Right cardiac atrium (tissue), 5 donors: ENCODE measurements at places on chromosomes 3 and 15.

- no peak for DNase-seq
Observed at GRCh38 chr15:39756806-39757522, 25.7 kb downstream of the FSIP1 start.

- DNase-seq: no peak
Observed at GRCh38 chr3:16670191-16670590, 65.0 kb upstream of the DAZL start.

- DNase-seq: peak; percentile 90
Observed at GRCh38 chr3:4466741-4467521, at the start of gene SUMF1. Gene SUMF1, minus strand, starts transcription at chr3:4467269. Its CDS starts 24 bp downstream, at chr3:4467245.

DNA sequence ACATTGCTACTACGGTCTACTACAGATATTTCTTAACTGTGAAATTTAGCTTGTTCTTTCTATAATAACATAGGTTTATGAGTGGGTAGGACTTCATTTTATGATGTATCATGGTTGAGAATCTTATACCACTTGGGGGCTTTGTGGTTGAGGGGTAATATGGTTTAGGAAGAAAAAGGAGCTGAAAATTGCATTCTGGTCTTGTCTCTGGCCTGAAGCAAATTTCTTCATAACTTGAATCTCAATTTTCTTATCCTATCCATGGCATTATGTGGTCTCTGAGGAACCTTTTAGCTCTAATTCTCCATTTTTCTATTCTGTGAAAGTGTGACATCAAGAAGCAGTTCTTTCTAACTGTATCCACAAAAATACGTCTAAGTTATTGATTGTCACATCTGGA, 341.0 kb downstream of the SOX2 start:
- DNase-seq: no peak

DNA sequence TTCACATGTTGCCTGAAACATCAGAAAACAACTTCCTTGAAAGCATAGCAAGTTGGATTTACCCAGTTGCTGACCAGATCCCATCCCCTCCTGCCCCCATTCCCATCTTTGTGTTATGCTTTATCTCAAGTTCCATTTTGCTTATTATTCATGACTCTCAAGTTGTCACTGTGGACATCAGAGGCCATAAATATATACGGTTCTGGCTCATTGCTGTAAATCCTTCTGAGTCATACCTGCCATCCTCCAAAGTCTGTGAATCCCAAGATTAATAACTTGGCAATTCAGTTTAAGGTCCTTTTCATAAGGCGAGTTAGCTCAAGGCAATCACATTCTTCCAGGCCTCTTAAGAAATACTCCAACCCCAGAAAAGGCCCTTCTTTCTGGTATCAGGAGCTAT, 126.2 kb upstream of the C2CD4B start:
- no peak for DNase-seq

- no peak for DNase-seq
Observed at GRCh38 chr3:113205481-113205880, 5.9 kb upstream of the BOC start.

- DNase-seq: no peak
Observed at GRCh38 chr3:21754839-21755238, 3.8 kb upstream of the ZNF385D start.

DNA sequence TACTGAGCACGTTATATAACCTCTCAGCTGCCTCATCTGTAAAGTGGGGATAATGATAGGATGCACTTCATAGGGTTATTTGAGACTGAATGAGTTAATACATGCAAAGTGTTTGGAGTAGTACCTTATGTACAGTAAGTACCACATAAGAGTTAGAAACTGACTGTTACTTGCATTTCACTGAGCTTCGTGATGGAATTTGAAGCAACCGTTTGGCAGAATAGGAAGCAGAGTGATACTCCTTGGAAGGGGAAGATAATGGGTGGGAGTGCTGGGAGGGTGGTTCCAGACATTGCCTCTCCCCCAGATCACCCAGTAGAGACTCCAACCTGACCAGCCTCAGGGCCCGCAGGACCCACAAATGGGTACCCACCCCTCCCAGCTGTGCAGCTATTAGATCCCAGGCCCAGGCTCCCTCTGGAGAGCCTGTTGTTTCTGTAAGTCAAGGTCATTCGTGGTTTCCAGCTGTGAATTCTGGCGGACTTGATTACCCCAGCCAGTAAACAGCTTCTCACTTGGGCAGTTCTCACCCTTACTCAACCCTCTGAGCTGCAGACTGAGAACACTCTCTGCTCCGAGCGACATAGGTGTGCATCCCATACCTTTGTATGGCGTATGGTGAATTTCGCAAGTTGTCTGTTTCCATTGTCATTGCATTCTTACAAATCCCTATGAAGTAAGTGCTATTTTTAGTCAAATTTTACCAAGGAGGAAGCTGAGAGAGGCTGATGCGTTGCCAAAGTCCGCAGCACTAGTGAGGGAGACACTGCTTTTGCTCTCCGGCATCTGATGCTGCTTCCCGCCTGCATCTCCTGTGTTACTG, 11.1 kb downstream of the ALPK3 start:
- DNase-seq: peak; percentile 65

GRCh38 chr3:149528340-149528650, 53.8 kb downstream of the TM4SF4 start:
- no peak for DNase-seq

GRCh38 chr15:22262613-22263020, 182.3 kb downstream of the OR4M2 start:
- peak; percentile 46 for DNase-seq

- no peak for DNase-seq
Observed at GRCh38 chr3:107963581-107963980, 127.2 kb downstream of the CD47 start.

GRCh38 chr15:41996921-41997592, 23.8 kb downstream of the PLA2G4E start:
- no peak for DNase-seq

GRCh38 chr15:92074646-92075045, 221.1 kb downstream of the SLCO3A1 start:
- peak; percentile 63 for DNase-seq

GRCh38 chr3:123267821-123268220, 66.1 kb downstream of the SEC22A start:
- DNase-seq: no peak

- DNase-seq: no peak
Observed at GRCh38 chr3:134937256-134938028, 142.4 kb downstream of the EPHB1 start.

GRCh38 chr15:69225355-69226022, 65.1 kb downstream of the GLCE start:
- no peak for DNase-seq

DNA sequence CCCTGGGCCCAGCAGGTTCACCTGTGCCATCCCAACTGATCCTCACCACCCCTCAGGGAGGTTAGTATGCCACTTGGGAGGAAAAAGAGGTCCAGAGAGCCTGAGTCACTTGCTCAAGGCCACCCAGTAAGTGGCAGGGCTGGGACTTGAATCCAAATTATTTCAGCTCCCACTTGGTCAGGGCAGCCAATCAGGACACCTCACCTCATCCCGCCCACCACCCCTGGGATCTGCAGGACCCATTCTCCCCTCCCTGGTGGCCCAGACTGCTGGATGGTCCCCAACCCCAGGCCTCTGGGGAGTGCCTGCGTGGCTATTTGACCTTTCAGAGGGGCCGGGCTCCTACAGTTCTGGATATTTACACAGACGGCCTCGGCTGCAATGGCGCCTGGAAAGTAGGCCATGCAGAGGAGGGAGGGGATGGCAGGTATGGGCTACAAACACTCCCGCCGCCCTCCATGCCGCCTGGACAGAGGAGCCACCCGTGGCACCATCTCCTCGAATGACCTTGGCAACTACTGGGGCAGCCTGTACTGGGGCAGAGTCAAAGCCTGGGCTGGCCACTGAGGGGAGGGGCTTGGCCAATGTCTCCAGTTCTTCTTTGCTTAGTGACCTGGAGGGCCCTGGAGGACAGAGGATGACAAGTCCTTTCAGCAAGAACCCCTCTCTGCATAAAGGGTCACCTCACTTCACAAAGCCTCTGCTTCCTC, 153.6 kb upstream of the LINGO1 start:
- DNase-seq: no peak

DNA sequence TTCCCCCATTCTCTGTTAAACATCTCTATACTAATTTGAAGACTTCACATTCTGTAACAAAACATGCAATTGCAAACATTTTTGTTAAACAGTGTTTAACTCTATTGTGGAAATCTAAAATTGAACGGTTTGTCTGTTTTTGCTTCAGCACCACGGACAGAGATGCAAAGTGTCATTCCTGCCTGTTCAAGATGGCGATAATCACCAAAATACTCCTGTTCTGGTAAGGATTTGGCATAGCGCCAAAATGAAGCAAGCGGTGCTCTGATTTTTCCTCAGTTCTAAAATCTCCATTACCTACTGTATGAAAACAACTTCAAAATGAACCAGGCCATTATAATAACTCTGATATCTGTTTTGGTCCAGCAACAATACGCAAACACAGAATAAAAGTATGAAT, 129.7 kb upstream of the TUSC7 start:
- DNase-seq: no peak

- DNase-seq: peak; percentile 37
Observed at GRCh38 chr3:194688200-194688740, 2.6 kb downstream of the FAM43A start.

DNA sequence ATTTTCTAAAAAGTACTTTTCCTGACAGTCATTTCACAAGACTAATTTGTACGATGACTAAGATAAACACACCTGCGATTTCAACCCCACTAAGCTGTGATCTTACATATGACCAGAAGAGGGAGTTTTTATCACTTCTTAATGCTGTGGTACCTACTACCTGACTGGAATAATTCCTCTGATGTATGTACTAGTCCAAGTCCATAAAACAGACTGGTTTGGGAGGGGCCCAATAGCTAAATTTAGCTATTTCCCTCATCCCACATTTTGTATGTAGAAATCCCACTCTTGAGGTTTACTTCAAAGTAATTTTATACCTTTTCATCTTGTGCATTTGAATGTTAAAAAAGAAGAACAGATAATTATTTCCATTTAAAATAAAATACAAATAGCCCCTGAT, 49.7 kb upstream of the SCAANT1 start:
- no peak for DNase-seq

- no peak for DNase-seq
Observed at GRCh38 chr15:77622934-77623754, 9.6 kb downstream of the LINGO1 start.

GRCh38 chr15:27124287-27124871, 153.4 kb downstream of the GABRG3 start:
- no peak for DNase-seq

DNA sequence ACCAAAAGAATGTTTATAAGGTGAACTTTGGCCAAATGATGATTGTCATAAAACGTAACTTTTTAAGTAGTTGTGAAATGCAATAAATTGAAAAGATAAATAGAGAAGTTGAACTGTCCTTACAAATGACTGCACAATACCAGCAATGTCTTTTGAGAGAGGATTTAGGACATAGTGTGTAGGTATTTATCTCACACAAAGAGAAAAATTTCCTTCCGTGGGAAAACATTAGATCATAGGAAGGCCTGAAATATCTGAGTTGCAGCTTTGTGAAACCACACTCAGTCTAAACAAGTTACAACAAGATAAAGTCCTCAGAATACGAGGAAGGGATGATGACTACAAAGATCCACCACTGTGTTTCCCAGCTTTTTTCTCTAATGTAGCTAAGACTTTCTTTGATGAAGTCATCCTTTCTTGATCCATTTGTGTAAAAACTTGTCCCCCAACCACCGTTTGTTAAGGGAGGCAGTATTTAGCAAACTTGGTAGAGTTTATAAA, 16.0 kb downstream of the ROBO2 start:
- no peak for DNase-seq

- DNase-seq: peak; percentile 57
Observed at GRCh38 chr15:90552162-90552928, 22.6 kb downstream of the CRTC3 start.

GRCh38 chr15:41603941-41604911, 45.2 kb downstream of the TYRO3 start:
- DNase-seq: peak; percentile 68

DNA sequence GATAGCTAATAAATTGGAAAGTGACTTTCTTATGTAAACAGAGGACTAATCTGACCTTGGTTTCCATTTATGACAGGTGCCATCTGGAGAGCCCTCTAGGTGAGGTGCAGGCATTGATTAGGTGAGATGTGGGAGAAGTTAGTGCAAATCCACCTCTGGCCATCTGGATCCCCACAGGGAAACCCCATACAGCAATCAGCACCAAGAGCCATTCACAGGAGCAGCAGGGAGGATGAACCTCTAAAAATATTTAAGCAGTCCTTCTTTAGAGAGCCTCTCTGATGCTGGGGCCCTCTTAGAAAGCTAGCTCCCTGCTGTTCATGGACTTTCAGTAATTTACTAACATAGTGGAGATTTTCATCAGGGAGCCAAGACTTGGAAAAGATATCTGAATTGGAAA, 69.3 kb downstream of the CLSTN2 start:
- no peak for DNase-seq

DNA sequence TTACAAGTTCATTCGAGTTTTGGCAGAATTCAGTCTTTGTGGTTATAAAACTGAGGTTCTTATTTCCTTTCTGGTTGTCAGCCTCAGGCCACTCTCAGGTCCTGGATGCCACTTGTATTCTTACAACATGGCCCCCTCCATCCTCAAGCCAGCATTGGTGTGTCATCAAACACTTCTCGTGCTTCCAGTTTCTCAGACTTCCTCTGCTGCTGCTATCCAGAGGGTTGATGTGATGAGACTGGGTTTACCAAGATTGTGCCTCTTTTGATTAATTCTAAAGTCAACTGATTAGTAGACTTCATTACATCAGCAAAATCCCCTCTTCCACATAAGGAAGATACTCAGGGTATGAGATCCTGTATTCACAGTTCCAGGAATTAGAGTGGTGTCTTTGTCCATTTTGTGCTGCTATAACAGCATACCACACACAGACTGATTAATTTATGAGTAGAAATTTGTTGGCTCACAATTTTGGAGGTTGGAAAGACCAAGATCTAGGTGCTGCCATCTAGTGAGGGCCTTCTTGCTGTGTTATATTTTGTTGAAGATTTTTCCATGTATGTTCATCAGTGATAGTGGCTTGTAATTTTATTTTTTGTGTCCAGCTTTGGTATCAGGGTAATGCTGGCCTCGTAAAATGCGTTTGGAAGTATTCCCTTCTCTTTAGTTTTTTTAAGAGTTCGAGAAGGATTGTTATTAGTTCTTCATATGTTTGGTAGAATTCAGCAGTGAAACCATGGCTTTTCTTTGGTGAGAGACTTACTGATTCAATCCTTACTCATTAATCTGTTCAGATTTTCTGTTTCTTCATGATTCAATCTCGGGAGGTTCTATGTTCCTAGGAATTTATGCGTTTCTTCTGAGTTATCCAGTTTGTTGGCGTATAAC, 11.1 kb downstream of the LRCH3 start:
- DNase-seq: no peak

GRCh38 chr15:93862791-93863190, 368.6 kb upstream of the MCTP2 start:
- DNase-seq: peak; percentile 55

DNA sequence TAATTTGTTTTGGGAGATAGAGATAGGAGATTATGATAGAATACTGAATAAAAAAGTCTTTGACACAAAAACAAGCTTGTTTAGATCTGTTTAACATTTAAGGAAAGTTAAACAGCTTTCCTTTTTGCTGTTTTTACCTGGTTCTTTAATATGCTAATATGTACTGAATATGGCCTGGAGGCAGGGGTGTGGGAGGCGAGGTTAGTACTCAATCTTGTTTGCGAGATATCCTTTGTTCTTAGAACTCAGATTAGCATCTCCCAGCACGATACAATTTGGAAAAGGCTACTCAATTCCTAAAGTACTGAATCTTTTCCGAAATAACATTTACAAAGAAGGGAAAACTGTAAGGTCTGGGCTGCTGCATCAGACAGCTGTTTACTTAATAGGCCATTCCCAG, 40.8 kb upstream of the ST3GAL6 start:
- no peak for DNase-seq

GRCh38 chr3:181794011-181794790, 82.5 kb downstream of the SOX2 start:
- no peak for DNase-seq

GRCh38 chr3:143283432-143284128, 164.0 kb downstream of the CHST2 start:
- DNase-seq: no peak
